Hematopoietic multipotent progenitor cell (in vitro differentiated cells): ENCODE measurements at places on chromosomes 3 and 15. TPM values are rescaled to one million over a fixed set of nuclear protein-coding genes. Genes with fewer than 3 reads are reported as not detected.
A peak's percentile ranks its signal among the peaks of the same experiment; 100 is the strongest.

KNL1 gene
- total RNA-seq, result 1.3 TPM

CCR9 gene
- total RNA-seq, result 1.9 TPM

CTXN2 gene
- not detected for total RNA-seq

ZNF619 gene
- 8.6 TPM for total RNA-seq

TRH gene
- total RNA-seq, result 6.5 TPM

P2RY14 gene
- total RNA-seq, result 1.1 TPM

TXNRD3 gene
- 15.1 TPM for total RNA-seq

CCR8 gene
- not detected for total RNA-seq

GRCh38 chr3:172364374-172365027, 83.8 kb downstream of the GHSR start:
- DNase-seq, result no peak

- no peak for DNase-seq
Observed at GRCh38 chr3:3951071-3951470, 151.8 kb downstream of the LRRN1 start.

GRCh38 chr3:129441782-129442181, 1.8 kb downstream of the IFT122 start:
- DNase-seq, result no peak

GRCh38 chr3:131988209-131988608, 46.6 kb downstream of the CPNE4 start:
- no peak for DNase-seq

GRCh38 chr3:114119776-114120175, 59.1 kb downstream of the DRD3 start:
- DNase-seq, result no peak

GRCh38 chr15:79994615-79995014, 23.6 kb upstream of the BCL2A1 start:
- no peak for DNase-seq

DNA sequence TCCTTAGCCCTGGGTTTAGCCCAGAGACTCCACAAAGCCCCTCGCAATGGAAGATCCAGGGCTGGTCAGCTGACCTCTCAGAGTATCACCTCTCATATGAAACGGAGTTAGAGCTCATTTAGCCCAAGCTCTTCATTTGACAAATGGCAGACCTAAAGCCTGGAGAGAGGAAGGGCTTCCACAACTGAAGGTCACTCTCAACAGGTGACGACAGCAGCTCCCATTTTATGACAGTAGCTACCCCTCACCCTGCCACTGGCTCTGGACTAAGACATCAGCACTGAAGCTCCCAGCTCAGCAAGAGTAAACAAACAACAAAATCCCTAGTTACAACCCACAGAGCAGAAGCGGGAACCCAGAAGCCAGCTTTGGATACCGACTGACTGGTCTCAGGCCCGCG, 33.7 kb downstream of the TLE3 start:
- DNase-seq, result no peak

DNA sequence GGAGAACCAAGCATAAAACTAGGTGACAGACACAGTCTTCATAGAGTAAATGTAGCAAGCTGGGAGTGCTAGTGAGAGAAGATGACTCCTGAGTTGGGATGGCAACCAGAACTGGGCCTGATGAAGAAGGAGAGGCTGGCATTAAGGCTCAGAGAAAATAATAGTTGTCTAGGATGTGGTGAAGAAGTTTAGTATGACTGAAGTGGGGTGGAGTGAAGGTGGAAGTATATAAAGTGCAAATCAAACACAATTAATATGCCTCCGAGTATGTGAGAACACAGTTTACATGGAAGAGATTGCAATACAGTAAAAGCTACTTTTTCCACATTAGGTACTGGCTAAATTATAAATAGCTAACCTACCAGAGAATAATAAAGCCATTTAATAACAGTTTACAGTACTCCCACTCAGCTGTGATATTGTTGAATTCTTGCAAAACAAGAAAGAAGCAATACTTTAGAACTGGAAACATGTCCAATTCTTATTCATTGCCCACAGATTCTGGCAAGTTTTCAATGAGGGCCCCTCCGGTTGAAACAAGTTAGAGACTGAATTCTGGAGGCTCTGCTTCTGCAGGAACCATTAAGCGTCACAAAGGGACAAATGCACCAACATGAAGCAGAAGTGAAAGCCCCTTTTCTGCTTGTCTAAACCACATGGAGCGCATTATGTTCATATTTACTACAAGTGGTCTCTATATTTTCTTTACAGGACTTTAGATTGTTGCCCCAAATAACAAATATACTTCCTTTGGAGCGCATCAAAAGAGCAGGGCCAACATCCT, 243.7 kb downstream of the SLC9A9 start:
- DNase-seq, result no peak

GRCh38 chr15:57890351-57890750, 175.2 kb downstream of the ALDH1A2 start:
- DNase-seq, result no peak

DNA sequence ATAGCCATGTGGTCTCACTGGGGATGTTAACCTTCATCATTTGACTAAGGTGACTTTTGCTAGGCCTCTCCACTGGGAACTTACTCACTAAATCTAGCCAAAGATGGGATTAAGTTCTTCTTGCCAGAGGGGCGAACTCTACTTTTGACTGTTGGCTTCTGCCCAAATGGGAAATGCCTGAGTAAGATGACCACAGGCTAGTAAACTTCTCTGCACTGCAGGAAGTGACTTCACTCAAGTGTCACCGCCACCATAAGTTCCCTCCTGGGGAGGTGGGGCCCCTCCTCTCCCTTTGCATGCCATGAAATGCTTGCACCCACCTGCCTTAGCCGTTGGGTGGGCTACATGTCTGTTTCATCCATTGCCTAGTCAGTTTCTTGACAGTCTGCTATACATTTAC, 388.3 kb downstream of the FEZF2 start:
- no peak for DNase-seq

DNA sequence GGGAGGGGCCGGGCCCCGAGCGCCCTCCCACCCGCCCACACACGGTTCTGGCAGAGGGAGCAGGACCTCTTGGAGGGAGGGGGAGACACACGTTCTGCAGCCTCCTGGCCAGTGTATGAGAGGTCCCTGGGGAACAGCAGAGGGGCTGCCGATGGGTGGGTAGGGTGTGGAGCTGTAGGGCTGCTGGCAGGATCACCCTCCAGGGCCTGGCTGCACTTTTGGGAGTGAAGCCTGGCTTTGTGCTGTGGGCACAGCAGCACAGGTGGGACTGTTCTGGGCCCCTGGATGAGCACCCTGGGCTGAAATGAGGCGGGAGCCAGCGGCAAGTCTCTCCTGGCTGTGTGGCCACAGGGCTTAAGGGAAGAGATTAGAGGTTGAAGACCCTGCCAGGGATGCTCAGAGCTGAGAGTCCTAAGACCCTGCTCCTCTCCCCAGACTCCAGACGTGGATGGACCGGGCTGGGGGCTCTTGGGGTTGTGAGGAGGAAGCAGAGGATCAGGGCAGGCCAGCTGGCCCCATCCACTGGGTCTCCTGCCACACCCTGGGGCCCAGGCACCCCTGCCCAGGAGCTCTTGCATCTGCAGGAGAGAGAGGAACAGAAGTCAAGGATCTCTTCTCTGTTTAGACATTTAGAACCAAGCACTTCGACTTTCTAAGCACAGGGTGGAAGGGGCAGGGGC, 45.2 kb downstream of the RGMA start:
- DNase-seq, result no peak

GRCh38 chr3:103181160-103181559, 746.3 kb downstream of the ZPLD1 start:
- DNase-seq, result no peak

DNA sequence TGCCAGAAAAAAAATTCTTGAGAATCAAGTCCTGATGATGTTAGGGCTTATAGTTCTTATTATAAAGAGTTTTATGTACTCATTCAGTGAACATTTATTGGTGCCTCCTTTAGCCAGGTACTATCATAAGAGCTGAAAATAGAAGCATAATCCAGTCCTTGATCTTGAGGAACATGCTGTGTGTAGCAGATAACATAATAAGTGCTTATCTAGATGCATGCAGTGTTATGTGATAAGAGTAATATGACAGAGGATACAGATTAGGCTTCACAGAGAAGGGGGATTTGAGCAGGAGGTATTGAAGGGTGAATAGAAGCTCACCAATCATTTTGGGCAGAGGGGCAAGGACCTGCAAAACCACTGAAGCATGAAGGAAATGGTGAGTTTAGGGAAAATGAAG, 1.1 kb downstream of the CCR2 start:
- DNase-seq, result no peak

DNA sequence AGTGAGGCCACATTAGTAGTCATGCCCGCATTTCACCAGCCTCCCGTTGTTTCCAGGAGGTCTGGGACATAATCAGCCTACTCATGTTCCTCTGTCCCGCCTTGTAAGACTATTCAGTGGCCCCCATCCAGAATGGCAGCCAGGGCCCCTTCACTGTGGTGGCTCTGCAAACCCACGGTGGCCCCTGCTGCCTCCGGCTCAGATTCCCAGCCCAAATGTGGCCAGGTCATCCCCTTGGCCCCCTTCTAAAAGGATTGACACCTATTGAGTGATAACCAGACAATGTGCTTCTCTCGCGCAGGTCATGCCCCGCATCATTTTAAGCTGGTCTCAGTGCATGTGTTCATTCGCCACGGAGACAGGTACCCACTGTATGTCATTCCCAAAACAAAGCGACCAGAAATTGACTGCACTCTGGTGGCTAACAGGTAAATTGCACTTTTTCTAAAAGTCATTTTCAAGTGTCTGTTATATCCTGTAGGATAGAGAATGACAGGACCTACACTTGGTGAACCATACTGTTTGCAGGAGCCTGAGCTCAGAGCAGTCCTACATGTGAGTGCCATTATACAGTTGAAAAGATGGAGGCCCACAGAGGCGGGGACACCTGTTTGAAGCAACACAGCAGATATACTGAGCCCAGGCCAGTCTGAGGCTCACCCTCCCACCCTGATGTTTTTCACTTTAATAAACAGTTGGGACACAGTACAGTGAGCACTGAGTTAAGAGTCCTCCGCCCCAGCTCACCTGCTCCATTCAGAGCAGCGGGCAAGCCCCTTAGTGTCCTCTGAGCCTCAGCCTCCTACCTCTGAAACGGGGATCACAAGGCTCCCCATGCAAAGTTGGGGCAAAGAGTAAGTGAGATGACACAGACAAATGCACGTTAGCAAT, 47.7 kb downstream of the PXYLP1 start:
- DNase-seq, result peak; percentile 59

DNA sequence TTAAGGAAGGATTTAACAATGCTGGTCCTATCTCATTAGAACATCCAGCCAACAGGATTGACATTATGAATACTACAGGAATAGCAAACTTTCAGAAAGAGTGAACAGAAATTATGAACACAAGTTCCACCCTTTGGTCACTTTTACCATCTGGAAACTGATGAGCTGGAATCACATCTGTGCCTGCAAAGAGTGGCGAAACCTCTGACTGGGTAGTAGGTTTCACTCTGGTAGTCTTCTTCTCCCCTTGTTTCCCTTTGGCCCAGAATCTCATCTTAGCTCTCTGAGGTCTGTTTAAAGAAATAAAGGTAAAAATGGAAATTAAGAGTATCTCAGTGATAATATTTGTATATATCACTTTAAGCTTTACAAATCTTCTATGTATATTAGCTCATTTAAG, 73.1 kb downstream of the NR2E3 start:
- DNase-seq, result no peak

DNA sequence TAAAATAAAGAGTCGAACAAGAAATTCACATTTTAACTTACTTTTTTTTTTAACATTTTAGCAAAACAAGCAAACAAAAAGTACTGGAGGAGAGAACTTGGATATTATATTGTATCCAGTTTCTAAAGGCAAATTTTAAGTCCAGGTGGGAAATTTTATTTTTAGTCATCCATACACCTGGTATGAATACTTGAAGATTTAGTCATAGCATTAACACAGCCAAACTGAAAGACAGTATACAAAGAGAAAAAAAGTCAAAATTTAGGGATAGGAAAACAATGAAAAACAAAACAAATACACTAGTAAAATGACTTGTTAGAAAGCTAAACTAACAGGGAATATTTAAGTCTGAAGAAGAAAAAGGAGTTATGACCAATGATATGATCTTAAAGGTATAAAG, 69.1 kb downstream of the PROS1 start:
- no peak for DNase-seq

DNA sequence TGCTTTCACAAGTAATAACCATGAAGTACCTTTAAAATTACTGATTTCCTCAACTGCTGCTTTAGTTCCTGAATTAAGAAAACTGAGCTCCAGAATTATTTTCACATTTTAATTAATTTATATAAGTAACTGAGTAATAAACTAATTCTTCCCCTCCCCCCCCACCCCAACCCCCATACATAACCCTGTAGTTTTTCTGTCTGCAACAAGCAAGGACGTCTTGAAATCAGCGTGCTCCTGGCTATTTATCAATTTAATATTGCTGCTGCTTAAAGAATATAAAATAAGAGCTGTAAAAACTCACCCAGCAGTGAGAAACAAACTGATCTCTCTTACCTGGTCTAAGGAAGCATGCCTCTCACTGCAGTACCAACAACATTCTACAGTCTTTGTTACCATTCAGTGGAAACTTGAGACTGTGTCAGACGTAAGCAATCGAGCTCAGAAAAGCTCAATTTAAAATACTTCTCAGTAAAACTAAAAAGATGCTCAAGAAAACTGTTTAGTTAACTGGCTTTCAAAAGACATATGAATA, 121.0 kb downstream of the TFDP2 start:
- DNase-seq, result peak; percentile 10

DNA sequence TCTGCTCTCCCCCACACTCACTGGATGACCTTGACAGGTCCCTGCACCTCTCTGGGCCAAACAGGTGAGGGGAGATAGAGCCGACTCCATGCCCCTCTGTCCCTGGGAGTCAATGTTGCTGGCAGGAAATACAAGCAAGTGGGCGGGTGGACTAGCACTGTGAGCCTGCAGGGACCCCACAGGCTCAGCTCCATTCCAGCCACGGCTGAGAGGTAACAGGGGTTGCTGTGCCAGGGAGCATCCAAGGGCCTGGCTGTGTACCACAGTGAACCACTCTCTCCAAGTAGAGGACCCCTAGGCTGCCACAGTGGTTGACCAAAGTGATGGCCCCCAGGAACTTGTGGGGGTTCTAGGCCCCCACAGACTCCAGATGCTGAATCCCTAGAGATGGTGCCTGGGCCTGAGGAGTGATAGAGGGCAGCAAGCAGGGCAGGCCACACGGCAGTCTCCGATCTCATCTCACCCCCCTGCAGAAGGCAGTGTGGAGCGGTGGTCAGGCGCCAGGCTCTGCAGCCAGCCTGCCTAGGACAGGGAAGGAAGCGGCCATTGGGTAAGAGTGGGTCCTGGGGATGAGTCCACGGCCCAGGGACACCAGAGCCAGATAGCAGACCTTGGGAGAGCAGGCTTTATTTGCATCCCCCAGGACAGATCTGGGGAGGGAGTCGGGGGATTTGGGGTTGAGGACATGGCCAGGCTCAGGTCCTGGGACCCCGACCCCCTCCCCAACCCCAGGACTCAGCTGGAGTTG, 3.2 kb downstream of the TNNC1 start:
- no peak for DNase-seq
